ENCODE measurements at places on chromosomes 7 and 10. TPM values are rescaled to one million over a fixed set of nuclear protein-coding genes. Genes with fewer than 3 reads are reported as not detected.

DNA sequence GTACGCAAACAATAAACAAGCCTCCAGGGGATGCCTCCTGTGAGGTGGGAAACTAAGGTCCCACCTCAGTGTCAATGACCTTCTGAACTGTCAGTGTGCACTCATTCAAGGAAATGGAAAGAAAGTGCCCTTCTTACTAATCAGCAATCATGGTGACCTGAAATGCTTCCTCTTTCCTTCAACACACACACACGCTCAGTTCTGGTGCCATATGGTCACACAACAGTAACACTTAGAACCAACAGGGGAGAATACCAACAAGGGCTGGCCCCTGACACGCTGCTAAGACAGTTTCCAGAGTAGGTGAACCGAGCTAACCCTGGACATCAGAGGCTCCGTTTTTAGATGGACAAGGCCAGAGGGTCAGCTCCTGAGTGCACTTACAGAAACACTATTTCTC is 42.1 kb upstream of the EFCAB10 start:
- no peak for DNase-seq

The OPN1SW gene
- total RNA-seq = not detected

DNA sequence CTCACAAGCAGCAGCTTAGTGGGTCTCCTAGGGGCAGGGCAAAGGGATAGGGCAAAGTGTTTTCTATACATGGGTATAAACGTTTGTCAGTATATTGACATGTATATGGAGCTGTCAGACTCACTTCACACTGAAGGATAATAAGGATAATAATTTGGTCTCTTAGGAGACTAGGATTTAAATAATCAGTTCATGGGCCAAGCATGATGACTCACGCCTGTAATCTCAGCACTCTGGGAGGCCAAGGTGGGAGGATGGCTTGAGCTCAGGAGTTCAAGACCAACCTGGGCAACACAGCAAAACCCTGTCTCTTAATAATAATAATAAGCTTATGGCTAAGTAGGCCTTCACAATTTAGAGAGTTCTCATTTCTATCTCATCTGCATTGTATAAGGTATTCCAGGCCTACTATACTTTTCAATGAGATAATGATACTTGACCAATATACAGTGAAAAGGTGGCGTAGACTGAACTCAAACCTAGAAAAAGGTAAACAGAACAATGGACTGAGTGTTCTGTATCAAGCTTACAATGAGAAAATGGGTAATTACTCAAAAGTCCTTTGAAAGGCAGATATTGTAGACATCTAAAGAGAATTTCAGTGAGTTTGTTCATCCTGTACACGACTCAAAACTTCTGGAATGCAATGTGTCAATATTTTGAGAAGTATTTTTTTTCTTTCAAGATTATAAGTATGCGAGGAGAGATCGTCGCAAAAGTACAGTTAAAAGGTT is 7.0 kb downstream of the GSAP start:
- DNase-seq = no peak

DNA sequence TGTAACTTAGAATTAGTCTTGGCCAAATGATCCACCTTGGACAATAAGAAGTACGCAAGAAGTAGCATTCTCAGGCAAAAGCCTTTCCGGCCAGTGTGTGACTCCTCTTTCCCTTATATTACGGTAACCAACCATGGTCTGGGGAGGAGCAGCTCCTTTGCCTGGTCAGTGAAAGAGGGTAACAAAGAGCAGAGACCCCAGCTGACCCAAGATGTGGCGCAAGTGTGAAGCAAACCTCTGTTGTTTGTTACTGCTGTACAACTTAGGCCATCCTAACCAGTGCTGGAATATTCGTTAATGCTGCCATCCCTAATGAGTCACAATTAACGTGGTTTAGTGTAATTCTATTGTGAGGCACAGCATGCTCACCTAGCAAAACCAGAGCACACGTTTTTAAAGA is 44.0 kb downstream of the HIPK2 start:
- DNase-seq = no peak

The MRPL43 gene
- total RNA-seq = 42.4 TPM

DNA sequence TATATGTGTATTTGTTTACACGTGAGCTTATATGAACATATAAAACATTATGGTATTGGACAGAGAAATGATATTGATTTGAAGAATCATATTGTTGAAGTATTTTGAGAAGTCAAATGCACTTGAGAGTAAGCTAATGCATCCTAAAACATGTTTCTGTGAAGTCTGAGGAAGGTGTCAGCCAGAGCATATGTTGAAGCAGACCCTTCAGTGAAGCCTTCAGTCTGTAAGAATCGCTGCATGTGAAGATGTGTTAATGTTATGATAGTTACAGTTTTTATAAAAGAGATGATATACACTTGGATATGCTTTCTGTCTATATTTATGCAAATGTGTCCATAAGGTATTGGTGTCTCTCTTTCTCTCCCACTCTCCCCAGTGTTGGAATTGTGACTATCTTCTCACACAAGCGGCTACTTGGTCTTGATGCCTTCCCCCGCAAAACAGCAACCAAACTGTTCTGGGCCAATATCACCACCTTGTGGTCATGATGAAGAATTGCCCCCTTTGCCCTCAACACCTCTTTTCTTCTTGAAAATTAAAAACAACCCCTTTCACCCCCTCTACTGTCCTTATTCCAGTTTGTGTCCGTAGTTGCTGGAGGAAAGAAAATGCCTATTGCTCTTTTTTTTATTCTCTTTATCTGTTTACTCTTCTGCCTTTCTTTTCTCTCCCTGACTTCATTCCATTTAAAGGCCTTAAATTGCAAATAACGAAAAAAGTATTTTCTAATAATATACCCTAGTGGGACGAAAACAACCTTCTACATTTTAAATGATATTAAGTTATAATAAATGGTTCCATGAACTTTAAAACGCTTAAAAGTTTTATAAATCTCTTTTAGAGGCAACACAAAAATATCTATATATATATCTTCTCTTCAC is 64.9 kb downstream of the IKZF1 start:
- DNase-seq = peak; percentile 57
